Calu3 (cell line): ENCODE measurements at places on chromosomes 3 and 15.

GRCh38 chr15:66711862-66712261 is 9.8 kb downstream of the SMAD6 start:
- no peak for DNase-seq

DNA sequence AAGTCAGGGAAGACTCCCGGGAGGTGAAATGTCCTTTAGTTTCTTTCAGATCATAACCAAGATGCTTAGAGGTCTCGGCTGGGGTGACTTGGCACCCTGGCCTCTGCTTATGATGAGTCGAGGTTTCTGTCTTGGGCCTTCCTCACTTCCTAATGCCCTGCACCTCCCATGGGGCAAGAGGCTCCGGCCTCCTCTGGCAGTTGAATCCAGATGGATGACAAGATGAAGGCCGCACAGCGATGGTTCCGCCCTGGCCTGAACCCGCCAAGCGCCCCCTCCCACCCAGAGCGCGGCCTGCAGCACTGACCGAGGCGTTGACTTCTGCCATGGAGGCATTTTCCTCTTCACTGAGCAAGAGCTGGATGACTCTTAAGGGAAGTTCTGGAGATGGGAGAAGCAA is 31.3 kb downstream of the MUC20 start:
- DNase-seq = no peak

- DNase-seq = no peak
Measured at GRCh38 chr3:52811452-52812011, 16.9 kb downstream of the ITIH3 start.

- DNase-seq = no peak
Measured at GRCh38 chr3:171446801-171447578, 13.2 kb downstream of the TNIK start.

DNA sequence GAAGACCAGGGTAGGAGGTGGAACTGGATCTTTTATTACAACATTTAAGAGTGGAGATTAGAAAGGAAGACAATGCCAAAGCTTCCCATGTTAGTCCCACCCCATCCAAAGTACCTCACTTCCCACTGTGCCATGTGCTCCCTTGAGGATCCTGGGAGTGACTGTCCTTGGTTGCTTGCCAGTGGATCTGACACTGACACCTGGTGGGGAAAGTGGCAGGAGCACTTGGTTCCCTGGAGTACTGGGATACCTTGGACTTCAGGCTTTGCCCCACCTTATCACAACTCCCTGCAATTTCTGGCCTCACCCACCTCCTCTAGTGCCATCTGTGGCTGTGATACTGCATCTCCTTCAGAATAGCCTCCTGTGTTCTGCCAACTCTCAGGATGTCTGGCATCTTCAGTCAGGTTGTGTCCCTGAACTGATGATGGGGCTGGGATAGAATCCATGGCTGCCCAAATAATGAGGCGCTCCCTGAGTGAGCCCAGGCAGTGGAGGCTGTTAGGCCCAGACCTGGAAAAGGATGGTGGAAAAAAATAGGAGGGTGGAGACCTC is 1.3 kb downstream of the ELL3 start:
- peak; percentile 49 for DNase-seq

- no peak for DNase-seq
Measured at GRCh38 chr15:73658645-73659044, 25.5 kb upstream of the NPTN start.

GRCh38 chr15:63698692-63699091 is 101.5 kb downstream of the FBXL22 start:
- no peak for DNase-seq

DNA sequence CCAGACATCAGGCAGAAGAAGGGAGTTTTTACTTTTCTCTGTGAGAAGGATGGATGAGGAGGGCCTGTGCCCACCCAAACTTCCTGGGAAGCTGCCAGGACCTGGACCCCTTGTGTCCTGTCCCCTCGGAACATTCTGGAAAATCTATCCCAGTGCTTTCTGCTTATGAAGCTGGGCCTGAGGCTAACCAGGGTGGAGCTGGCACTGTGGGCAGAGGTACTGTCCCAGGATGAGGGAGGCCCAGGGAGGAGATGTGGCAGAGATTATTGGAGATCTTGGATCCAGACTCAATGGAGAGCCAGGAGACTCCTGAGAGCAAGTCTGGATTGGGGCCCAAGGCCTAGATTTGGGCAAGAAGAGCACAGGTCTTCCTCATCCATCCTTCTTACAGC is 44.4 kb downstream of the SPSB4 start:
- no peak for DNase-seq

GRCh38 chr3:153163756-153164550 is 1.9 kb downstream of the RAP2B start:
- no peak for DNase-seq

- no peak for DNase-seq
Measured at GRCh38 chr3:140842984-140843649, 98.5 kb upstream of the SLC25A36 start.

GRCh38 chr3:36843065-36844051 is 79.0 kb upstream of the DCLK3 start:
- DNase-seq = peak; percentile 42

GRCh38 chr15:72198356-72199204 is 993 bp upstream of the GRAMD2A start:
- DNase-seq = no peak

GRCh38 chr3:179513862-179514261 is 48.9 kb upstream of the ACTL6A start:
- DNase-seq = no peak

GRCh38 chr15:26442680-26443079 is 330.2 kb downstream of the GABRB3 start:
- no peak for DNase-seq

DNA sequence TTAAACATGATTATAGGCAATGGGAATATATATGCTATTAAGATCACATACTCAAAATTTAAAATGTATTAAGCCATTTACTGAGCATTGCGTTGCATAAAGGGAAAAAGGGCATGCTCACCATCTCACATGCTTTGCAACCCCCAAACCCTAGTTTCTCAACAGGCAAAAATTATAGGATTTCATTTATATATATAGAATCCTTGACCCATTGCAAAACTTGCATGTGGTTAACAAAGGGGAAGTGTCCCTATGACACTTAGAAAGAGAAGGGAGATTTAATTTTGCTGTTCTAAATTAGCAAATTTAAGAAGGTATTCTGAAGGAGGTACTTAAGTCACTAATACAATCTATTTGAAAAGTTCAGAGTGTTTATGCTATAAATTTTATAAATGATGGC is 837.8 kb downstream of the DIPK2A start:
- DNase-seq = no peak

DNA sequence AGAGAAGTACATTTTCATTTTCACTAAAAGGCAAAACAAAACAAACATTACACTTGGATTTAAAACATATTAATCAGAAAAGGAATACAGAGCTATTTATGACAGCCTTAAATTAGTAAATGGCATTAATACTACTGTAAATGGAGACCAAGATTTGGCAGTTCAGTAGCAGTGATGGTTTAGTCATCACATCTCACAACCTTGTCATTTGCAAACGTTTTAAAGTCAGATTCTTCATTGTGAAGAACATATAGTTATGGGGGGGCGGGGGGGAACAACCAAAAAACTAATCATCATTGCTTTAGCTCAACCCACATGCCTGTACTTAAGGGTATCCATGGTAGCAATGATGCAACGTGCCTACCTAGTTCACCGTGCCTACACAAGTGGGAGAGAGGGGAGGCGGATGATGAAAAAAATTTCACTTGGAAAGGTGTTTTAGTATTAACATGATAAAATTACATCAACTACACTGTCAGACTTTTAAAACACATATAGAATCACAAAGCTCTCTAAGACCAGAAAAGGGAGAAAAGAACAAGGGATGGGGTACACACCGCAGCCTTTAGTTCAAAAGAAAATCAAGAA is 40.1 kb downstream of the DLG1 start:
- no peak for DNase-seq
